ENCODE measurements at places on chromosomes 1 and 21.

DNA sequence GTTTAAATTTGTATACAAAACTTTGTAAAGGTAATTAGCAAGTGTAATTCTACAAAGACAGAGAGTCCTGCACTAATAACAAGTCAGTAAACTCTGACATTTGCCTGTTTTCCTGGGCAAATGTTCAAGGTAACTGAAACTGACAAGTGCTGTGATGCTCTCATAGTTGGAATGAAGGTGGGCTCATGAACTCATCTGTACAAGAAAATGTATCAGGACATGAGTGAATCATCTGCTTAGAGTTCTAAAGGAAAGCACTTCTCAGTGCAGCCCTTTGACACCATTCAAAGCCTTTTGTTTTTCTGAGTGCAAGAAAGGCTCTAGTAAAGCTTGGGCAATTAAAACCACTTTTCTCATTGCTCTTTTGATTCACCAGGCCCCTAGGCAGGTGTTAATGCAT is 91.5 kb downstream of the UROD start:
- no peak for DNase-seq

DNA sequence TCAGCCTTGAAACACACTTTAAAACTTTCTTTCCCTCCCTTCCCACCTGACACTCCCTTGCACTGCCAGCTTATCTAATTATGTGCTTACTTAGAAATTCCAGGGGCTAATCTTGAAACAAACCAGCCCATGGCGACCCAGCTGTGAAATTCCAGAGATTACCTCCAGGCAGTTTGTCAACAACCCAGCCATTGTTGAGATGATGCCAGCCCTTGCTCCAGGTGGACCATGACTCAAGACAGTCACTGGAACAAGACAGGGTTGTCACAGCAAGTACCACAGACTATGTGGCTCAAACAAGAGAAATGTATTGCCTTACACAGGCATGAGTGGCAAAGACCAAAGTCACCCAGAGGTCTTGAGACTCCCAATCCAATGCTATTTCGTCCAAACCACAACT is 7.9 kb downstream of the FYB2 start:
- DNase-seq, result no peak

GRCh38 chr1:153375511-153375910 is at the start of gene S100A12:
TSS of gene S100A12 (minus strand) at chr1:153375621. CDS start at chr1:153374592, 1,029 bp downstream.
- no peak for DNase-seq

- DNase-seq, result peak; percentile 53
These were observed 5.9 kb upstream of the PLEKHG5 start for GRCh38 chr1:6497215-6497866.

GRCh38 chr1:93219443-93219842 is 38.9 kb downstream of the CCDC18 start:
- DNase-seq, result no peak

GRCh38 chr21:38376235-38376634 is 119.4 kb downstream of the KCNJ15 start:
- DNase-seq, result no peak

DNA sequence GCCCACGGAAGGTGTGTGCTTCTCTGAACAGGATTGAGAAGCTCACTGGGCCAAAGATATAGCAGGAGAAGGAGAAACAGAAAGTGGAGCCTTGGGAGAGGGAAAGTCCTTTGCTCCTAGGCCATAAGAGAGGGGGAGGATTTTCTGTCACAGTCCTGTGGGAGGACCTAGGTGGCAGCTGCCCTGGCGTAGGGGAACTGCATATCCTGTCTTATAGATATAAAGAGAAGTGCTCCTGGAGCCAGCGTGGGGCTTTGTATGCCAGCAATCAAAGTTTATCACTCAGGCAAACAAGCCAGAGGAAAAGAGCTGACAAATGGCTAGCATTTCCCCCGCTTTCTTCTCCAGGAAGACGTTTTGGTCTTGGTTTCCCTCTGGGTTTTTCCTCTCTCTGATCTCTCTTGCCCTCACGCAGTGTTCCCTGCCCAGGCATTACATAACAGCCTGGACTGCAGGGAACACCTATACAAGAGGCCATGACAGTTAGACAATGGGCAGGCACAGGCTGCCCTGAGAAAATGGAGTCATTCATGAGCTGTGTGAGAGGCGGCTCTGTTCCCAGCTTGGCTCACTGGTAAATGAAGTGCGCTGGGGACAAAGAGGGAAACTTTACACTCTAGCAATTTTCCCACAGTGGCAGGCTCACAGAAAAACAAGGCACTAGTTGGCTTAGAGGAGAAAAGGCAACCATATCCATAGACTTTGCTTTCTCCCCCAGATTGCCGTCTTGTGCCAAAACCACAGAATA is 52.5 kb upstream of the ZNF648 start:
- DNase-seq, result no peak

GRCh38 chr1:77925956-77926355 is 37.5 kb downstream of the NEXN start:
- DNase-seq, result no peak

DNA sequence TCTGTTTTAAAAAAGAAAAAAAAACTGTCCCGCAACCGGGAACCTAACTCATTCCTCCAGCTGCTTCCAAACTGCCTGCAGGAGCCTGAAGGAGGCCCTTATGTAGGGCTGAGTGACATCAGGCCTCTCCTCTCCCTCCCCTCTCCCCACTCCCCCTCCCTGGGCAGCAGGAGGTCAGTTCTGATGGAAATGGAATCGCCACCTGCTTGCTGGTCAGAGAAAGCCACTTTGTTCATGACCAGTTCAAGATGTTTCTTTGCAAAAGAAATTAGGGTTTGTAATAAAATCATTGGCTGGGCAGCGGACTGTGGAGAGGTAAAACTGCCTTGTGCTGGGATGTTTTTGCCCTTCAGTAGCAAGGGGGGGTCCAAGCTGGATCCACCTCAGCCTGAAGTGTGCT is at the start of gene MAP1LC3C:
MAP1LC3C (minus strand) TSS at position 73 of the 400 bp plus-strand sequence. CDS start 90 bp downstream, outside the sequence.
- no peak for DNase-seq

- no peak for DNase-seq
These were observed 2.0 kb downstream of the CAPN9 start for GRCh38 chr1:230749150-230749549.

GRCh38 chr1:214213136-214213535 is 67.8 kb upstream of the SMYD2 start:
- no peak for DNase-seq

DNA sequence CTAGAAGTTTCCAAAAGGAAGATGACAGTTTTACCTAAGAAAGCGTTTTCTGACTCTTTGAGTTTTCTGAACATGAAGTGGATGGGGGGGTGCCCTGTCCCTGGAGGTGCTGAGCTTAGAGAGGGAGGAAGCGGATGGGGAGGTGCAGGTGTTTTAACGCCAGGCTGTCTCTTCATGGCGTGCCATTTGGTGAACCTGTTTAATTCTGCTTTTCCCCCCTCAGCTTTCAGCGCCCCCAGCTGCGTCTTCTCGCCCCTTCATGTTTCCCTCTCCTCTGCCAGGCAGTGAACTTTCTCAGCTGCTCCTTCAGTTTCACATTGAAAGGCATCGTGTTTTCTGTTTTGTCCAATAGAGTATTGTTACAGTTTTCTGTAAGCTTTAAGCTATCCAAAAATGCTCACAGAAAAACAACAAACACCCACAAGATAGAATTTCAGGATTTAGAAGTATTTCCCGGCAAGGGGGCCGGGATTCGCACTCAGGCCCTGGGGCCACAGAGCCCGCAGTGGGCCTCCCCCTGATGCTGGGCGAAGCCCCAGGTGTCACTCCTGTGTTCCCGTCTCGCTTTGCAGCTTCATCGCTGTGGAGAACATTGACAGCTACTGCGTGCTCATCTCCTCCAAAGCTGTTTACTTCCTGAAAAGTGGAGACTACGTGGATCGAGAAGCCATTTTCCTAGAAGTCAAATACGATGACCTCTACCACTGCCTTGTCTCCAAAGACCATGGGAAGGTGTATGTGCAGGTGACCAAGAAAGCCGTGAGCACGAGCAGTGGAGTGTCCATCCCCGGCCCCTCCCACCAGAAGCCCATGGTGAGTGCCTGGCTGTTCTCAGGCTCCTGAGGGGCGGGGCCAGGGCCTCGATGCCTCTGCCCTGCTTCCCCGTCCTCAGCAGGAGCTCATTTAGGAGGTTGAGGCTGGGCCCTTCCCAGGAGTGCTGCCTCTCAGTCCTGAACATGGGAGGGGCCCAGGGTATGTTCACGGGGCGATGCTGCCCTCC is 111.4 kb downstream of the DHRS3 start:
- no peak for DNase-seq

DNA sequence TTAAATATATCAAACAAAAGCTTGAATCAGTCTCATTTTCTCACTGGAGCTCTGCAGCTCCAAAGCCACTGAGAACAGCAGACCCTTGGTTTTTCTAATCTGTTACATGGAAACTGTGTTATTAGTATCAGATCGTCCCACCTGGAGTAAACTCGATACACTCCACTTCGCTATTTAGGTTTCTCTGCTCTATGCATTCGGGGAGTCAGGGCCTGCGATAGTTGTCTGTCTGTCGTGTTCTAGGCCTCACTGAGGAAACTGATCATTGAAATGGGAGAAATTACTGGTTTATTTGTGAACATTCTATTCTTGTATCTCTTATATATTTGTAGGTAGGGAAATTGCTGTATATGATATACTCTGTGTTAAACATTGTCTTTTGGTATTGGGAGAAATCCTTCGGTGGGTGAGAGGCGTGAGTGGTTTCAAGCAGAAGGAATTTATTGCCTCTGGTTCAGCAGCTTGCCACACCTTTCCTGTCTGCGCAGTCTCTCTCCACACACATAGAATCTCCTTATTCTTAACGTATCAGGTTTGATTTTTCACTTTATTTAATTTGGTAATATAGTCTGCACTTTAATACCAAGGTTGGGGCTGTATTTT is 8.5 kb downstream of the PRDM2 start:
- no peak for DNase-seq

DNA sequence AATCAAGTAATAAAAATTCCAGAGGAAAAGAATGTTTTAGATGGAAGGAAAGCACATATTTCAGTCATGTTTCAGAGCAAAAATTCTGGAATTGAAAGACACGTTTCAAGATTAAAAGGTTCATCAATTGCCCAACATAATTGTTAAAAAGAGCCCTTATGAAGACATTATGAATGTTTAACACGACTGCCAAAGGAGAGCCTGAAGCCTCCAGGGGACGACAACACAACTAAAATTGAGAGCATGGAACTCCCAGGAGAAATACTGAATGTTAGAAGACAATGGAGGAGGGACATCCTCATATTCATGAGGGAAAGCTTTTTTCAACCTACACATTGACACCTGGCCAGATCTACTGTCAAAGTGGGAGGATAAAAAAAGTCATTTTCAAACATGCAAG is 16.0 kb downstream of the OR2T11 start:
- DNase-seq, result peak; percentile 46

DNA sequence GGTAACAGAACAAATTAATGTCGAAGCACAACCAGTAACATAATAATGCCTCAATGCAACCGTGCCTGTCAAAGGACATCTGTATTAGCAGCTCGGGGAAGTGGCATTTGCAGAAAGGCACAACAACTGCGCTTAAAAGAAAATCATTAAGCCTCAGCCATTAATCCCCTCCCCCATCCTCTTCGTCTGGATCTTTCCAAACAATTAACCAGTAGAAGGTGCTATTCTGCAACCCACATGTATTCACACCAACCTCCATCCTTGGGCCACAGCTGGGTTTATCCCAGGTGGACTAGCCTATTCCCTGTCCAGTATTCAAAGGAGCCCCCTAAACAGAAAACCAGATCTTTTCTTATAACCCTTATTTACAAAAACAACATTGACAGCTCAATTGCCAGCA is 2.6 kb downstream of the RERE start:
- no peak for DNase-seq

DNA sequence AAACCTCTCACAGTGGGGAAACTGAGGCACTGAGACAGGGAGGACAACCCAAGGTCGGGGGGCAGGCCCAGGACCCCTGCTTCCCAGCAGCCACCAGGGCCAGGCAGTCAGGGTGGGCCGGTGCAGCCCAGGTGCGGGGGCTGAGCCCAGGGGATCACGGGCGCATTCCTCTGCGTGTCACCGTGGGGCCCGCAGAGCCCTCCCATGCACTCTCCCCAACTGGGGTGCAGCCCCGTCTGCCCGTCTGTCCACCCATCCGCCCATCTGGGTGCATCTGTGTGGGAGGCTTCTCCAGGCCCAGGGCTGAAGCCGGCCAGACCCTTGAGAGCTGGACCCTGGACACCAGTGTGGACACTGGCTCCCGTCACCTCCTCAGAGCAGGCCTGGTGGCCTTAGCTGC is 2.9 kb upstream of the PLCH2 start:
- DNase-seq, result no peak

DNA sequence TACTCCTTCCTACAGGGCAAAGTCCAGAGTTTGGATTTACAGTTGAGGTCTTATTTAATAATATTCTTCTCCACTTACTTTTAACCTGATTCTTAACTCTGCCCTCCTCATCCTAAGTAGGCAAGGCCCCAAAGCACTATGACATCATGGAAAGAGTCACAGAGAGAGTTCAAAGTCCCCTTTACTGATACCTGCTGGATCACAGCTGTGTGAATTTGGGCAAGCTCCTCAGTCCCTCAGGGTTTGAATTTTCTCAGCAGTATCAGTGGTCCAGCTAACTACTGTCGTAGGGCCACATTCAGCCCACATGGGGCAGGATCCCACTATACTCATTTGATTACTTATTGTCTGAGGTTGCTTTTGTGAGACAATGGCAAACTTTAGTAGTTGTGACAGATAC is 16.0 kb downstream of the TYW3 start:
- DNase-seq, result no peak

GRCh38 chr1:169945181-169945580 is 51.5 kb upstream of the SCYL3 start:
- DNase-seq, result no peak

- DNase-seq, result peak; percentile 50
These were observed 101.4 kb upstream of the VAMP3 start for GRCh38 chr1:7669559-7670311.

DNA sequence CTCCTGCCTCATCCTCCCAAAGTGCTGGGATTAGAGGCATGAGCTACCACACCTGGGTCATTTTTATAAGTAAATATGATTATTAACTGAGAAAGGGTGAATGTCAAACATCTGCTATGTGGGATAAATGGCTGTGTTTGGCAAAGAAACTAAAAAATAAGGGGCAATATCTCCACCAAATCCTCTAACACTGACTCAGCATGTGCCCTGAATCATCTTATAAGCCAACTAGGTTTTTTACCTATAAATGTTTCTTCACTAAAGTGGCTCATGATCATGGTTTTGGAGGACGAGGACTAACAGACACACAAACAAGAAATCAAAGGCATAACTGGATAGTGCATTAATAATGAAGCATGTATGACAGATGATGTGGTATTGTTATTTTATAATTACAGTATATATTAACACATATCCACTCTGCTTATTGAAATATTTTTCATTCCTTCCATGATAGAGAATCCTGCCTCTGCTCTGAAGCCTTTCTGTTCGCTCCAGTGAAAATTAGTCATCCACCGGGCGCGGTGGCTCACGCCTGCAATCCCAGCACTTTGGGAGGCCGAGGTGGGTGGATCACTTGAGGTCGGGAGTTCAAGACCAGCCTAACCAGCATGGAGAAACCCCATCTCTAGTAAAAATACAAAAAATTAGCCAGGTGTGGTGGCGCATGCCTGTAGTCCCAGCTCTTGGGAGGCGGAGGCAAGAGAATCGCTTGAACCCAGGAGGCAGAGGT is 11.7 kb upstream of the ARHGAP29 start:
- no peak for DNase-seq

DNA sequence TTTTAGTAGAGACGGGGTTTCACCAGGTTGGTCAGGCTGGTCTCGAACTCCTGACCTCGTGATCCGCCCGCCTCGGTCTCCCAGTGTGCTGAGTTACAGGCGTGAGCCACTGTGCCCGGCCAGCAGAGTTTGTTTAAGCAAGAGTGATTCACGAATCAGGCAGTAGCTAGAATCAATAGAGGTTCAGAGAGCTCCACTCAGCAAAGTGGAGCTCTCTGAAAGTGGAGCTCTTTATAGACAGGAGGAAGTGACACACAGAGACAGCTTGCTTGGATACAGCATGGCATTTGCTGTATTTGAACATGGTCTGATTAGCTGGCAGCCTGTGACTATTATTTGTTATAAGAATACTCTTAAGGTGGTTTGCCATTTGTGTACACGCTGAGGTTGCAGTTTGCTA is 27.1 kb upstream of the CD34 start:
- DNase-seq, result no peak
